Hepatocyte (in vitro differentiated cells): ENCODE measurements at places on chromosomes 1 and 21. TPM values are rescaled to one million over a fixed set of nuclear protein-coding genes. Genes with fewer than 3 reads are reported as not detected.

Gene KIRREL1
- 14.8 and 20.4 TPM in 2 replicates for polyA plus RNA-seq

Gene THEM4
- polyA plus RNA-seq = 20.2 and 25.2 TPM in 2 replicates

Gene COL9A2
- polyA plus RNA-seq = 24.9 and 33.5 TPM in 2 replicates

DNA sequence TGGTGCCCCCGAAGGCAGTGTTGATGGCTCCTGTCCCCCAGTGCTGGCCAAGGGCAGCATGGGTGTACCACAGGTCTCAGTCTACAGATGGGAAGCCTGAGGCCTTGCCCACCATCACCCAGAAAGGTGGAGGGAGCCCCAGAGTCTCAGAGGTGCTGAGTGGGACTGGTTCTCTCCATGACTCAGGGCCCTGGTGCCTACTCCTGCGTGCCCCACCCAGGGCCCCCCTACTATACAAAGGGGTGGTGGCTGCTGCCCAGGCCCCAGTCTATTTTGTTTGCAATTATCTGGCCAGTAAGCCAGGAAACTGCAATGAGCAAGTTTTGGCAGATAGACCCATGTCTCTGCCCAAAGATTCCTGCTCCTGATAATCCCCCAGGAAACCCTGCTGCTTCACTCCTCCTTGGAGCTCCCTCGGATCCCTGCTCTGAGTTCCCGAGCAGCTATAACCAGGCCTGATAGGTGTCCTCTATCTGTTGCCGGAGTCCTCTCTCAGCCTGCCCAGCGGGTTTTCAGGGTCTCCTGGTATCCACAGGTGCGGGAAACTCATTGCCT, 41.7 kb downstream of the EDN2 start:
- DNase-seq = no peak

DNA sequence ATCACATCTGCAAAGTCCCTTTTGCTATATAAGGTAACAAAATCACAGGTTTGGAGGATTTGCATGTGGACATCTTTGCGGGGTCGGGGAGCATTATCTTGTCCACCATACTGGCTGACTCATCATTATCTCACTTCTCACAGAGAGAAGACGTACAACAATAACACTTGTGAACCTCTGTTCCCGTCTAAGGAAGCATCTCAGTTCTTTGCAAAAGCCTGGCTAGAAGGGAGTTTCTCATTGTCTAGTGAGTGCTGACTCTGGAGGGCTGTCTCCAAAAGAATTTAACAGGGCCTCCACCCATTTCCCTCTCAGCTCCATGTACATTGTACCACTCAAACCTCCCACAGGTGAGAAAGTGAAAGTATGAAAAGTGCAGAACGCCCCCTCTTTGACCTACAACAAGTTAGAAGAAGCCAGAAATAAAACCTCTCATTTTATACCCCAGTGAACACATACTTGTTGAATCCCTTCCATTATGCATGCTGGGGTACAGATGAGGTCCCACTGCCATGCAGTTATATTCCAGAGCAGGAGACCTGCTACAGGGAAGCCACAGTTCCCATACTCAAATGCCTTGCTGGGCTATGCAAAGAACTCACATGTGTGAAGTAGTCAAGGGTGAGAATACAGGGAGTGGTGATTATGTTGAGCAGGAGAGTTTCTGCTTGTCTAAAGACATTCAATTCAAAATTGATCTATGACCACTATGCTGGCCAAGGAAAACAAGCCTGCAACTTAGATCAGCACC, 121.7 kb upstream of the PRDX6 start:
- DNase-seq = no peak

DNA sequence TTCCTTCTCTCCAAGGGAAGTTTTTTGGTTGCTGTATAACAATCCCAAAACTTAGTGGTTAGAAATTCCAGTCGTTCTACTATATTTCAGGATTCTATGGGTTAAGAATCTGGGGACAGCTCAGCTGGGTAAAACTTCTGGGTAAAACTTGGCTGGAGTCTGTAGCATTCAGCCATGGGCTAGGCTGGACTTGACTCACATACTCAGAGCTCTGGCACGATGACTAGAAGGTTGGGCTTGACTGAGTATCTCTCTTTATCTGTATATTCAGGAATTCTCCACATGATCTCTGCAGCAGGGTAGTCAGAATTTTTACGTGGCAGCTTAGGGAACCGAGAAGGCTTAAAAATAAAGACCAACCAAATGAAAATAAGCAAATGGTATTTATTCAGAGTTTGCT, 28.2 kb upstream of the HRNR start:
- no peak for DNase-seq

DNA sequence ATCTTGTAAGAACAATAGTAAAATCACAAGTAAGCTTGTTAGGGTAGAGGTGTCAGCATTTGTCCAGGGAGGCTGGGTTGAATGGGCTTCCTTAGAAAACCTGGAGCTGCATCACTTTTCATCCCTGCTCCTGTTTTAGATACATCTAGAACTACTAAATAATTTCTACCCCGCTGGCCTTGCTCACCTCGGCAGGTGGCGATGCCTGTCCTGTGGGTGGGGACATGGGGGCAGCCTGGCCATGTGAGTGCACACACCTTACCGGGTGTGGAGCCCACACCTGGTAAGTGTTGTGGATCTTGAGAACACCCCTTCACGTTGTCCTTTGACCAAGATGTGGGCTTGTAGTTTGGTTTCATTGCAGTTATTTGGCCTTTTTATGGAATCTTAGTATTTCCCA, 29.7 kb downstream of the URB2 start:
- DNase-seq = no peak

DNA sequence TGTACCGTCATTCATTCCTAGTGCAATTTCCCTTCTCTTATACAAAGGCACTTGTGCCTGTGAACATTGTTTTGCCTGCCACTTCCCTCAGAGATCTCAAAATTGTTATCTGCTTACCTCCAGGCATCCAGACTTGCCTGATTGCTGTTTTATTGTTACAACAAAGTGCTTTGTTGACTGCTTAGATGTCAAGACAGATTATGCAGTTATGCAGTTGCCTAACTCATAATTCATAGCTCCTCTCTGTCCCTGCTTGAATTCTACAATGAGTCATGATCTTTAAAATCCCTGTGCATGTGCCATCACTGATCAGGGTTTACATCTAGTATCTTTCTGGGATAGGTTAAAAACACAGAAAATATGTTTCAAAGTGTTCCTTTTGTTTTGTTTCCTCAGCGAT, 24.5 kb downstream of the CXADR start:
- no peak for DNase-seq

- no peak for DNase-seq
These were observed 76.5 kb downstream of the GALNT2 start for GRCh38 chr1:230143534-230143933.

GRCh38 chr1:167114725-167115124, 20.9 kb downstream of the STYXL2 start:
- no peak for DNase-seq
